GM10248 (cell line): ENCODE measurements at places on chromosomes 5 and 9.

DNA sequence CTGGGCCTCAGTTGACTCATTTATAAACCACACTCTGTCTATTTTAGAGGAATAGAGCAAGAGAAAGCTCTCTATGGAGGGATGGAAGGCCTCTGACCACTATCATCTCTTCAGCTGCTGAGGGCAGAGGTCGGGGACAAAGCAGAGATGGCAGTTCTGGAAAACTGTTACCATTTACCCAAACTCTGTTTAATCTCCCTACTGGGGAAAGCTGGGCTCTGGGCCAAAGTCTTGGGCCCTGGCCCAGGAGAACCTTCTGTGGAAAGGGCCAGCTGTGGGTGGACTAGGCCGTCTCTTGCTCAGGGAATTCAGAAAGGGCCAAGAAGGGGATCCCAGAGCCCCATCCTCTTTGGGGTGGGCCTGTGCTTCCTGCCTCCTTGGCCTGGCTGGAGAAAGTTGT lies 100.0 kb downstream of the PSD2 start:
- DNase-seq = no peak

DNA sequence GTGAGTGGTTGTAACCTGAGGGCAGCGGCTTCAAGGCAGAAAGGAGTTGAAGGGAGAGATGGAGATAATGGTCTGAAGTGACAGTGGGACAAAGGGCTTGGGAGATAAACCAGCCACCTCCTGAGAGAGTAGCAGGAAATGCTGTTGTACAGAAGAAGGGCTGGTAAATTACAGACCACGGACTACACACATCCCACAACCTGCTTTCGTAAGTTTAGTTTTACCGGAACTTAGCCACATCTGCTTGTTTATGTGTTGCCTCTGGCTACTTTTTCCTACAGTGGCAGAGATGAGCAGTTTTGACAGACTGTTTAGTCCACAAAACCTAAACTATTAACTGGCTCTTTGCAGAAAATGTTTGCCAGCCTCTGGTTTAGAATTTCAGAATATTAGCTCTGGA lies 269.5 kb downstream of the ARHGEF28 start:
- DNase-seq = no peak

DNA sequence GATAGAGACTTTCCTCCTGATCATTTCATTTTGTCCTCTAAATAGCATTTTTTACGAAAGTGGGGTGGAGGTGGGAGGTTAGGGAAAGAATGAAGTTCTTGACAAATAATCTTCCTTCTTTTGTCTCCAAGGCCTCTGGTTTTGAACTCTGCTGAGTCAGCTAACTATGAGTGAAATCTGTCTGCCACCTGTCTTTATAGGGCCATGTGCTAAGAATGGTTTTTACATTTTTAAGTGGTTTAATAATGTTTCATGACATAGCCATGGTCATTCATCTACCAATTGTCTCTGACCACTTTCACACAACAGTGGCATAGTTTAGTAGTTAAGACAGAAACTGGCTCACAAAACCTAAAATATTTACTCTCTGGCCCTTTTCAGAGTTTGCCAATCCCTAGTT lies 7.6 kb downstream of the MAN2A1 start:
- no peak for DNase-seq

DNA sequence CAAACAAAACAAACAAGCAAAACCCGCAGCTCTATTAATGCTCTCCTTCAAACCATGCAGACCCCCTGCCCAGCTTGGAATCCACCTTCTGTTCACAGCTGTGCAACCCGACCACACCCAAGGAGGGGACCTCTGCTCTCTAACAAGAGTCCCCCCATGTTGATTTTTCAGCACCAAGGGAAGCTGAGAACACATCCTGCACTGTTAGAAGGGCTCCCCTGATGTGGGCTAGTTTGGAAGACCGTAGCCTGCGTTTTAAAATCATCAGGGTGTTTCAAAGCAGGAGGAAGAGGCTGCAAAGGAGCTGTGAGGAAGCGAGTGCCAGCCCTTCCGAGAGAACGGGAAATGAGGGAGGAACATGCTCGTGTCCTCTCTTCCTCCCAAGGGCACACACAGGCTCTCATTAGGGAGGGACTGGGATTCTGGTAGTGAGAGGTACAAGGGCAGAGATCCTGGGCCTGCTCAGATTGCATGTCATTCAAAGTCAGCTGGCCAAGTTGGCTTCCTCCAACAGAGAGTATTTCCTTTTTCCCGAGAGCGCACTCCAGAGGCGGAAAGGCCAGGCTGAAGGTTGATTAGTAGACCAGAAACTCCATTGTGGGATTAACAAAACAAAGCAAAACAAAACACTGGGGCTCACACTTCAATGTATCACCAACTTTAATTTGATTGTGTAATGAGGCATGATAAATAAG lies 185.9 kb downstream of the SEMA6A start:
- DNase-seq = no peak

GRCh38 chr5:139707445-139708003 lies 59.4 kb downstream of the CXXC5 start:
- no peak for DNase-seq

- DNase-seq = no peak
Measured at GRCh38 chr9:88498880-88499279, 36.1 kb upstream of the NXNL2 start.

- DNase-seq = no peak
Measured at GRCh38 chr9:103713631-103714030, 380.5 kb upstream of the SMC2 start.

DNA sequence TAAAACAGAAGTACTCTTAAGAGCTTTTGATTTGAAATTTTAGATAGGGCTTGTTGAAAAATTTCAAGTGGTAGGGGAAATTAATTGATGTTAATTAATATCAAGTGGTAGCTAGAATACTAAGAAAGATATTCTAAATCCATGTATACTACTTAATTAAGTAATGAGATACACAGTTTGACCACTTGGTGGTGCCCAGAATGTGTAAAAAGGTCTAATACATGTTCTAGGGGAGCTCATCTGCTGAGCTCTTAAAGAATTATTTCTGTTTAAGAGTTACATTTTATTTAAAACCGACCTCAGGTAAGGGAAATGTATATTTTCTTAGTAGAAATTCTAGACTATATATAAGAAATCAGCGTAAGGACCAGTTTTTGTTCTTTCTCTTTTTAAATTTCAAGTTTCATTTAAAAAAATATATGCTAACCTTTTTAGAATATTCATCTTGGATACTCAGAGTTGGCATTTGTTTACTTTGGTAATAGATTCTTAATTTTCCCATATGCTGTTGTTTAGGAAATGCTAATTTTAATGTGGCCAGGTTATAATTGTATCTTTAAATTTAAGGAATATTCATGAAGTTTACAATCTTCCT lies 61.5 kb downstream of the LNPEP start:
- peak; percentile 13 for DNase-seq

- no peak for DNase-seq
Measured at GRCh38 chr5:14388741-14389140, 192.9 kb upstream of the OTULINL start.

GRCh38 chr5:105581988-105582690 lies 2019.5 kb upstream of the NUDT12 start:
- DNase-seq = no peak

- DNase-seq = no peak
Measured at GRCh38 chr5:133723126-133723525, 110.8 kb upstream of the FSTL4 start.

DNA sequence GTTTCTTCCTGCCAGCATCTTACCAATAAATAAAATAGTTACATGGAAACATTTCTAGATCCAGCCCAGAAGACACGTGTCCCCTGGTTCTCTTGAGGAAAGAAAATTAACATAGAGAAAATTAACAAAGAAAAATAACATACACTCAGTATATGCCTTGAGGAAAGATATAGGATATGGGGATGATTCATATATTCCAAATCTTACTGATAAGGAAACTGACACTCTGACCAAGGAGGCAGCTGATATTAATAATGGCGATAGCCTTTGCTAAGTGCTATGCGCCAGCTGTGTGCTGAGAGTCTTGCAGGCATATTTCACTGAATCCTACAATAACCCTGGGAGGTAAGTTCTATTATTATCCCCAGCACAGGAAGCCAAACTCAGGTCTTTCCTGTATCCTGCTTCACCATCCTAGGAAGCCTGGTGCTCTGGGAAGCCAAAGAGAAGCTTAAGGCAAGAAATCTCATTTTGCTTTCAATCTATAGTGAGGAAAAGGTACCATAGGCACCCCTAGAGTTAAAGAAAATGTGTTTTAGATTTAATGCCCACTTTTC lies 302.7 kb upstream of the NREP start:
- no peak for DNase-seq

- peak; percentile 20 for DNase-seq
Measured at GRCh38 chr5:163695830-163696578, 190.6 kb downstream of the MAT2B start.

GRCh38 chr9:123099548-123099947 lies 66.1 kb downstream of the GPR21 start:
- DNase-seq = no peak

DNA sequence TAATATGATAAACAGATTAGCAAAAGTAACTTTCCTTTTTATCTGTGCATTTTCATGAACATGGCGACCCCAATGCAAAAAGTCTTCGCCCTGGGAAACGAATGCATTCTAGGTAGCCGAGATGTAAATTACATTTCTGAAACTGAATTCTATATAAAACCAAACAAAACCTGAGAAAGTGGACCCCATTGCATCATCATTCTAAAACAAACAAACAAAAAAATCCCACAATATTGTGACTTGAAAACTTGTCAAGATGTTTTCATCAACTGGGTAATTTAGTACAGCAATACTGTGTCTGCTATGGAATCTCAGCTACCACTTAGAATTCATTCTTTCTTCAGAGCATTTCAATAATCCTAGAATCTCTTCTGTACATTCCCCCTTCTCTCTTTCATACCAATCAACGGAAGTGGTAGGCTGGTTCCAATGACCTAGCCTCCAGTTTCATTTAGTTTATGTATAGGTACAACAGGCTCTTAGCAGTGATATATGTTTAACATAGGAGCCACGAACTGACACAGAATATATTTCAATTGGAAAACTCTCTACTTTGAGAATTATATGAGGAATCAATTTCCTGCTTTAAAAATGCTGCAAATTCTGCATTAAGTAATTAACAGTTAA lies 85.6 kb downstream of the FBXW11 start:
- no peak for DNase-seq

- no peak for DNase-seq
Measured at GRCh38 chr5:5739490-5739945, 317.0 kb downstream of the ICE1 start.

GRCh38 chr9:18688581-18689565 lies 214.9 kb downstream of the ADAMTSL1 start:
- no peak for DNase-seq

- DNase-seq = no peak
Measured at GRCh38 chr9:31601666-31602065, 782.8 kb upstream of the ACO1 start.
